ENCODE measurements at places on chromosomes 7 and 10.
A peak's percentile ranks its signal among the peaks of the same experiment; 100 is the strongest.

- no peak for DNase-seq
Observed at GRCh38 chr10:48550071-48550691, 54.7 kb downstream of the ARHGAP22 start.

DNA sequence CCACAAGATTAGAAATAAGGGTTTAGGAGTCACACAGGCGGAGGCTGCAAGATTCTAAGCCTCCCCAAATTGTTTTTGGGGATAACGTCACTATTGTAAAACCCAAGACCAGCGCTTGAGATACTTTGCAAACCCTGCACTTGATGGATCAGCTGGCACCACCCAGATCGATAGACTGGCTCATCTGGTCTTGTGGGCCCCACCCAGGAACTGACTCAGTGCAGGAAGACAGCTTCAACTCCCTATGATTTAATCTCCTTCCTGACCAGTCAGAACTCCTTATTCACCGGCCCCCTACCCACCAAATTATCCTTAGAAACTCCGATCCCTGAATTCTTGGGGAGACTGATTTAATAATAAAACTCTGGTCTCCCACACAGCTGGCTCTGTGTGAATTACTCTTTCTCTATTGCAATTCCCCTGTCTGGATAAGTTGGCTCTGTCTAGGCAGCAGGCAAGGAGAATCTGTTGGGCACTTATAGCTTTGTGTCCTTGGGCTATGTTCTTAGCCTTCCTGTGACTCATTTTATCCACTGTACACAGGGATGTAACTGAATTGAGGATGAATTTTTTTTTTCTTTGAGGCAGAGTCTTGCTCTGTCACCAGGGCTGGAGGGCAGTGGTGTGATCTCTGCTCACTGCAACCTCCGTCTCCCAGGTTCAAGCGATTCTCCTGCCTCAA, 64.4 kb upstream of the CARD11 start:
- no peak for DNase-seq

DNA sequence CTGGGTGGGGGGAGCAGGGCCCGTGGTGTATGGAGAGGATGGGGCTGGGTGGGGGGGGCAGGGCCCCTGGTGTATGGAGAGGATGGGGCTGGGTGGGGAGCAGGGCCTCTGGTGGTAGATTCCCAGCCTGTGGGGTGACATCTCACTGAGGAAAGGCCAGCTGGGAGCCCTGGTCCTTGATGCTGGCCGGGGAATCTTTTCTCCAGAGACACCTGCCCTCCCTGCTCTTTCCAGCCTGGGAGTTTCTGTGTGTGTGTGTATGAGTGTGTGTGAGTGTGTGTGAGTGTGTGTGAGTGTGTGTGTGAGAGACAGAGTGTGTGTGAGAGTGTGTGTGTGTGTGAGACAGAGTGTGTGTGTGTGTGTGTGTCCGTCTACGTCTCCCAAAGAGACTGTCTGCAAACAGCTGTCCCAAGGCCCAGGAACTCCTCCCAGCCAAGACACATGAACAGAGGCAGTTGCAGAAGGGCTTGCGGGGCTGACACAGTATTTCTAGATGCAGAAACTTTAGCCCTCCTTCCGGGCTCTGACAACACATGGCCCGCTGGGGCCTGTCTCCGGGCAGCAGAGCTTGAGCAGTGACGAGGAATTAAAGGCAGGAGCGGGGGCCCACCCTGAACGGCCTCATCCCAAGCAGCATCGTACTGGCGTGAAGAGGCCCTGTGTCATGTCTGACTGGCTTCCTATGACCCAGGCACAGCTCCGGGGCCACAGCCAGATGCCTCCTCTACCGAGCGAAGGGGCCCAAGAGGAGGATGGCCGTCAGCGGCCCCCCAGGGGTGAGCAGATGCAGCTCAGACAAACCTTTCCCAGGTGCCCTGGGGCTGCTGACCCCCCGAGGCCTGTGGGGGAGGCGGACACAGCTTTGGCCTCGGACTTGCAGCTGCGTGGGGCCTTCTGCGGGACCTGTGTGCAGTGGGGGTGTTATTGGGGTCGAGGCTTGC, 24.3 kb downstream of the FAM20C start:
- DNase-seq = no peak

DNA sequence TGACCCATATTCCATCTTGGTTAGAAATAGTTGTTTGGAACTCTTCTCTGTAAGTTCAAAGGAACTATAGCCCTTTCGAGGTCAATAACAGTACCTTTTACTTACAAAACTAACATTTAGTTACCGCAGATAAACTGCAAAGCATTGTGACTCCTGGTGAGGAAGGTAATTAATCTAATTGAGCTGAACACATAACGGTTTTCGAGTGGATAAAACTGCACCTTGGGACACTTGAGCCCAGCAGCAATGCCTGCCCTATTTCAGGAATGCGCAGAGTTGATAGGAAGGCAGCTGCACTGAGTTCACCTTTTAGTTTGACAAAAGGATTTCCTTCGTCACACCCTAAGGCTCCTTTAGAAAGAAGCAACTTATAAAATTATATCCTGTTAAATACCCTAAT, 75.4 kb downstream of the JAZF1 start:
- DNase-seq = no peak

DNA sequence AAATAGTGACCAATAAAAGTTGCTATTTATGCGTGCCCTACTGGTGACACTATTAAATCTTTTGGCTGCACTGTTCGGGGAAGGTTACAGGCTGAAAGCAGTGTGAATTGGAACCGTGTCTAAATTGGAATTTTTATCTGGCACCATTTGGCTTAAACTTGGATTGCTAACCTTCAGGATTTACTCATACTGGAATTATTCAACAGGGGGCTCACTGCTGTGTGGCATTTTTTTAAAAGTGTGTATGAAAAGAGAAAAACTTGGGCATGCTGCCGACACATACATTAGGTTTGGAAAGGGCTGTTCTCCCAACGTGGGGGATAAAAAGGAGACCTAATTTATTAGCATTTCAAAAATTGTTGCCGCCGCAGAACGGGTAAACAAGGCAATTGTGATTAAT, 537.9 kb upstream of the MGMT start:
- DNase-seq = no peak

- DNase-seq = no peak
Observed at GRCh38 chr10:4281190-4281825, 496.3 kb upstream of the KLF6 start.

DNA sequence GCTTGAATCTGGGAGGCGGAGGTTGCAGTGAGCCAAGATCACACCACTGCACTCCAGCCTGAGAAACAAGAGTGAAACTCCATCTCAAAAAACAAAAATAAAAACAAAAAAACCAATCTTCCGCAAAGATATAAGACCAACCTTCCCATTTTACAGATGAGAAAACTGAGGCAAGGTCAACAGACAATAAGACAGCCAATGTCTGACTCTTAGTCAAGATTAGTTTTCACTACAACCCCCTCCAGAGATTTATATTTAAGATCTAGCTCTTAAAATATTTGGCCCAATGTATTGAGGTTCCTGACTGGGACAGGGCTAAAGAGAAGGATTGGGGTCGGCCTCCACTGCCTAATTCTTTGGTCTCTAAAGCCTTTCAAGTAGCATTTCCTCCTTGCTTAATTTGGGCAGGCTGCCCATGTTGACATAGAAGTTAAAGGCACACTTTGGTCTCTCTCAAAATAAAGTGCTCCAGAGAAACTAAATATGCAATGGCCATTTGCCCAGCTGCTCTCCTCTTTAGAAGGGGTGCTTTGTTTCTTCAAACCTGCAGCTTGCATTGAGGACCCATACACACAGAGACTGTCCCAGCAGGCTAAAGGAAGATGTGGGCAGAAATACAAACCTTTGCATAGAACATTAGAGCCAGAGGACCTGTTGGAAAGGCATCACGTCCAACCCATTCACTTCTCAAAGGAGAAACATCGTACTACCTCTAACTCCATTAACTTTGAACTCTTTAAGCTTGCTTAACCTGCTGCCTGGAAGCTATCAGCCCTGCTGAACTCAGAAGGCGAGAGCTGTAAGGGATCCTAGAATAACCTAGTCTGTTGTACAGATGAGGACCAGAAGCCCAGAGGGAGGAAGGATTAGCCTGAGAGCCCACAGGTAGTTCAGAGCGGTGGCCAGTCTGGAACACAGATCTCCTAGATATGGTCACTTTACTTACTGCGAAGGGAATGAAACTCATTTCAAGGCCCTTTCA, 3.9 kb downstream of the TECTB start:
- no peak for DNase-seq

DNA sequence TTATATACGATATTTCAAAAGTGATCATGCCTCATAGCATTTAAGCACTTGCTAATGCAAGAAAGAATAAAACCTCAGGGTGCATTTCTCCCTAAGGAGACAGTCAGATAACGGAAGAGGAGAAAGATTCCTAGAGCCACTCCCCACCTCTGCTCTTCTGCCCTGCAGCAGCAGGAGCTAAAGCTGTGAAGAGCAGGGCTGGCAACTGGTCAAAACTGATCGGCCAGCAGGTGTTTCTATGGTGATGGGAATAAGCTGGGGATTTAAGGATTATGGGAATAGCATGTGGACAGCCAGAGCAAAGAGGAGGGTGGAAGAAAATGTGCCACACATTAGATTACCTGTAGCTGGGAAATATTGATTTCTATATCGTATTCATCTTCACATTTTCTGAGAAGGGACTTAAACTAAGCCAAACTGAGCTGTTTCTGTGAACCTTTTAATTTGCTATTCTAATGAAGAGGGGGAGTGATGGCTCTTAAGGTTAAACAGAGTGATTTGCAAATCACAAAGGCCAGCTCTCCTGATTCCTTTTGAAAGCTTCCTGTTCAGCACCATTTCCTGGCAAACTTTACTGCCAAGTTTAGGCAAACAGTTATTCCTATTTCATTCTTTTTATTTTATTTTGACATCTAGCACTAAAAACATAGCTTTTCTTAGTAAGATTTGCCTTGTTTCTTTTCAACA, 268.9 kb upstream of the PFKP start:
- no peak for DNase-seq

DNA sequence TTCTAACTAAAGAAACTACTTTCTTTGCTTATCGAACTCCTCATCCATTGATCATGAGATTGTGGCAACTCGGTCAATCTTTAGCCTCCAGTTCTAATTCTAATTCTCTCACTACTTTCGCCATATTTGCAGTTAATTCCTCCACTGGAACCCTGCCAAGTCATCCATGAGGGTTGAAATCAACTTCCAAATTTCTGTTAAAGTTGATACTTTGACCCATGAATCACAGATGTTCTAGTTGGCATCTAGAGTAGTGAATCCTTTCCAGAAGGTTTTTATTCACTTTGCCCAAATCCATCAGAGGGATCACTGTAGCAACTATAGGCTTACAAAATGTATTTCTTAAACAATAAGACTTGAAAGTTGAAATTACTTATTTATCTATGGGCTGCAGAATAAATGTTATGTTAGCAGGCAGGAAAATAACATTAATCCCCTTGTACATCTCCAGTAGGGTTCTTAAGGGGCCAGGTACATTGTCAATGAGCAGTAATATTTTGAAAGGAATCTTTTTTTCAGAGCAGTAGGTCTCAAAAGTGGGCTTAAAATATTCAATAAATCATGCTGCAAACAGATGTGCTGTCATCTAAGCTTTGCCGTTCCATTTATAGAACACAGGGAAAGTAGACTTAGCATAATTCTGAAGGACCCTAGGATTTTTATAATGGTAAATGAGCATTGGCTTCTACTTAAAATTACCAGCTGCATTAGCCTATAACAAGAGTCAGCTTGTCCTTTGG, 39.4 kb downstream of the CCDC71L start:
- DNase-seq = no peak

DNA sequence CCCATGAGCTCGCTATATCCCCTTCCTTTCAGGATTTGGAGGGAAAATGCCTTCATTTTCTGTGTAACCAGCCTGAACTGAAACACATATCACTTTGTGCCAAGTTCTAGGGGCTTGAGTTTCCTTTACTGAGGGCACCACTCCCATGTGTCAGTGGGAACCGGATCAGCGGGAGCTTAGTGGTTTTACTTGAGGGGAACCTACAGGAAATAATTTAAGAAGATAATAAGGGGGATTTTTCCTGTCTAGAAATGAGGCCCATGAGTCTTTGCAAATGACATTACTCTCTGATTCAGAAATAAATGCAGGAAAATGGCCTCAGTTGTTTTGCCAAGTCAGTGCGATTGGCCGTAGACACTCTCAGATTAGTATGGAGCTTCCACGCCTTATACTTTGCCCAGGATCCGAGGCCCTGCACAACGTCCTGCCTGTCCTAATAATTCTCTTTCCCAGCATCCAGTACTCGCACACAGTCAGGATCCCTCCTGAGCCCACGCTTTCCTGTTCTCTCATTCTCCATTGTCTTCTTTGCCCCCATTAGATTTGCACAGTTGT, 86.4 kb upstream of the LYZL1 start:
- no peak for DNase-seq

DNA sequence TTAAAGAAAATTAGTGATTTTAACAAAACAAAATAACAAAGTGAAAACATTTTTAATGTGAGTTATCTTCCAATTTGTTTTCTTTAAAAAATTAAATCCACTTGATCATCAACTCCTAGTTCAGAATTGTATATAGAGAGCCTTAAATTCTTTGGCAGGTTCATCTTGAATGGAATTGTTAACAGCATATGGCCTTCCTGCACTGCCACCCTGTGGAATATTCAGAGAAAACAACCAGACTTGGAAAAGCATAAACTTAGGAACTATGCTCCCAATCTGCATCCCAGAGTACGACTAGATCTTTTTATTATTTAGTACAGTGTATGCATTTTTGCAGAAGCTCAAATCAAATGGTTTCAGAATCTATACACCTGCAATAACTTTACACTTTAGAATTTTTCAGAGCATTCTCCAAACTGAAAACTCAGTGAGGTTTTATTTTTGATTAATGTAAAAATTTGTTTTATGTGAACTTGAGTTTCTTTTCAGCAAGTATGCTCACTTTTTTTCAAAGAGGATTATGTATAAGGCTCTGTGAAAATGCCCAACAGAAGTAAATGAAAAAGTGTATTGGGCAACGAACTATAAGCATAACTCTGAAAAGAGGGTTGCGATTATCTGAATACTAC, 44.9 kb upstream of the ANK3 start:
- DNase-seq = peak; percentile 62

DNA sequence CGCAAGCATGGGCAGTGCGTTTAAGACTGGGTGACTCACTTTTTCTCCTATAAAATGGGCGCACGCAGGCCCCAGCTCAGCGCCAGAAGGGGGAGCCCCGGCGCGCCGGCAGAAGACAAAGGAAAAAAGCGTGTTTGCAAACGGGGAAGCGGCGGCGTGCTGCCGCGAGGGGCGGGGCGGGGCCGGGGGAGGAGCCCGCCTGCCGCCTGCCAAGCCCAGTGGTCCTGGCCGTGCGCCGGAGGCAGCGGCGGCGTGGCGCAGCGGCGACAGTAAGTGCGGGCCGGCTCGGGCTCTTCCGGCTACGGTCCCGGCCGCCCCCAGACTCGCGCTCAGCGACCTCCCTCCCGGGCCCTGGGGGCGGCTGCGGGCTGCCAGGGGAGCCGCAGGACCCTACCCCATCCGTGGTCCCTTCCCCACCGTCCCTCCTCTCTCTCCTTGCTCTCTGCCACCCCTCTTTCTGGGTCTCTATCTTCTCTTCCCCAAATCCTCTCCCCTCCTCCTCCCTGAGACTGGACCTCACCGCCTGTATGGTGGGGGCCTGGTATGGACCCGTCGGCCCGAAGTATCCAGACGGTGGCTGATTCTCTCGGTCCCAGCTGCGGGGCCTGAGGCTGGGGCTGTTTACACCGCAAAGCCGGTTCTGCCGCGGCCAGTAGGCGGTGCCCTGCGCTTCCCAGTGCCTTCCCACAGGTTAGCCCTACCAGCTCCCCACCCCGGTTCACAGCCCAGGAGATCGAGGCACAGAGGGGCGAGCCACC, at the start of gene SLC29A3:
Gene SLC29A3, plus strand, starts transcription at position 218 of the 758 bp plus-strand sequence. Its CDS starts 51 bp downstream, at position 269.
- DNase-seq = peak; percentile 93

- no peak for DNase-seq
Observed at GRCh38 chr7:28107960-28108359, 72.6 kb downstream of the JAZF1 start.

GRCh38 chr10:96420228-96421009, 61.6 kb upstream of the OPALIN start:
- no peak for DNase-seq

- no peak for DNase-seq
Observed at GRCh38 chr10:96803288-96803664, 28.8 kb upstream of the LCOR start.

All from suppressor macrophage treated with lipopolysaccharide for 4 hours (primary cell).